Vagina (tissue), 2 donors: ENCODE measurements at places on chromosomes 12 and 14. TPM values are rescaled to one million over a fixed set of nuclear protein-coding genes. Genes with fewer than 3 reads are reported as not detected.

DNA sequence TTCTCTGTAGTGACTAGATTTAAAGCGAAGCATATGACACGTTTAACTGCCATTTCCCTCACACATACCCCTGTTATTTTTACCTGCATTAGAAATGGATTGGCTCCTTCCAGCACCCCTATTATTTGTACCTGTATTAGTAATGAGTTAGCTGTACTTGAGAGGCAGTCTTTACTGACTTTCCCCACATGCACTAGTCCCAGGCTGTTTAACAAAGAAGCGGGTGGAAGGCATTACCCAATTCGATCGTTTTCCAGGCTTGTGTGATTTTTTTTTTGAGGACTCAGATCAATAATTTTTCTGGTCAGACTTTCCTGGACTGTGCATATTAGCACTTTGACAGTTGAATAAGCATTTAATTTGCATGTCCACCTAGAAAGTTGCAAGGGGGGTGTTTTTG, 46.4 kb downstream of the RAD52 start:
- no peaks in the 10 kb centered on the region for H3K27me3 ChIP-seq
- no peak overlapping the region for H3K27ac ChIP-seq
- H3K36me3 ChIP-seq, result no peaks in the 10 kb centered on the region
- no peak overlapping the region for H3K4me3 ChIP-seq
- DNase-seq, result no peak
- no peaks in the 10 kb centered on the region for H3K4me1 ChIP-seq

Gene CFAP54
- 1.7 TPM for total RNA-seq

Gene FAM181A
- total RNA-seq, result not detected

GRCh38 chr12:42868291-42868690, 278.7 kb upstream of the PRICKLE1 start:
- DNase-seq, result no peak
- no peaks in the 10 kb centered on the region for H3K4me1 ChIP-seq
- no peaks in the 10 kb centered on the region for H3K36me3 ChIP-seq
- H3K27ac ChIP-seq, result no peak overlapping the region
- no peak overlapping the region for H3K4me3 ChIP-seq
- no peaks in the 10 kb centered on the region for H3K27me3 ChIP-seq

- no peak for DNase-seq
- H3K4me1 ChIP-seq, result peaks cover 51% of the 10 kb centered on the region
- H3K27me3 ChIP-seq, result no peaks in the 10 kb centered on the region
- no peak overlapping the region for H3K4me3 ChIP-seq
These were observed 1.6 kb downstream of the ERC1 start for GRCh38 chr12:992647-993046.

- H3K27me3 ChIP-seq, result no peaks in the 10 kb centered on the region
- H3K27ac ChIP-seq, result no peak overlapping the region
- DNase-seq, result no peak
- no peak overlapping the region for H3K4me3 ChIP-seq
These were observed 23.2 kb upstream of the BCAT1 start for GRCh38 chr12:24972078-24972477.

DNA sequence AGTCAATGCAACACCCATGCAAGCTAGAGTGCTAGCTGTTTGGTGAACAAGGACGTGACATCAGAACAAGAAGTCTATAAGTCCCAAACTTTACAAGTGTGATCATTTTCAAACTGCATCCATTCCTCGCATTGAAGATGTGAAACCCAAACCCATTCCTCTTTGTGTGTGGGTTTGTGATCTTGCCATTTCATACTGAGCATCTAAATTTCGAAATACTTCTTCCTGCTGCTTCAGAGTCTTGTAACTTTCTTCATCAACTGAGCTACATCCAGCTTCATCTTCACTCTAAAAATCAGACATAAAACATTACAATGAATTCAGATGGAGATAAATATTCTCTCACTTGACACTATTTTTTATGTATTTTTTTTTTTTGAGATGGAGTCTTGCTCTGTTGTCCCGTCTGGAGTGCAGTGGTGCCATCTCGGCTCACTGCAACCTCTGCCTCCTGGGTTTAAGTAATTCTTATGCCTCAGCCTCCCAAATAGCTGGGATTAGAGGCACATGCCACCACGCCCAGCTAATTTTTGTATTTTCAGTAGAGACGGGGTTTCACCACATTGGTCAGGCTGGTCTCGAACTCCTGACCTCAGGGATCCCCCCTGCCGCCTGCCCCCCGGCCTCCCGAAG, 4.8 kb upstream of the ZCCHC8 start:
- H3K27me3 ChIP-seq, result no peaks in the 10 kb centered on the region
- no peak overlapping the region for H3K27ac ChIP-seq
- H3K4me1 ChIP-seq, result peaks cover 6% of the 10 kb centered on the region
- H3K4me3 ChIP-seq, result no peak overlapping the region
- peaks cover 14% of the 10 kb centered on the region for H3K36me3 ChIP-seq
- DNase-seq, result no peak

Gene ZBTB42
- total RNA-seq, result 7.6 TPM

- H3K36me3 ChIP-seq, result no peaks in the 10 kb centered on the region
- no peaks in the 10 kb centered on the region for H3K27me3 ChIP-seq
- H3K27ac ChIP-seq, result no peak overlapping the region
These were observed 1.4 kb upstream of the RNF10 start for GRCh38 chr12:120532701-120533238.

DNA sequence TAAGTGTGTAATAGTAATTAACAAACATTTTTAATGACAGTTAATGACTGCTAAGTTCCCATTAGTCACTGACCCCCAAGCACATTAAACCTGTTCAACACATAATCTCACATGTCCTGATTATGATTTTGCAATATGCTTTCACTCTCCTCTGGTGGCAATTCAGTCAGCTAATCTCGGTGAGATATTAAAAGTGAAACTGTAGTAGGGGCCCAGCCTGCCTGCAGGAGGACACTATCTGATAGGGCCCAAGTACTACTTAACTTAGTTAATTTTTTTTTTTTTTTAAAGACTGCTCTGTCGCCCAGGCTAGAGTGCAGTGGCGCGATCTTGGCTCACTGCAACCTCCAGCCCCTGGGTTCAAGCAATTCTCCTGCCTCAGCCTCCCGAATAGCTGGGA, 48.8 kb downstream of the CIT start:
- no peaks in the 10 kb centered on the region for H3K4me1 ChIP-seq
- no peaks in the 10 kb centered on the region for H3K27me3 ChIP-seq
- H3K27ac ChIP-seq, result no peak overlapping the region
- H3K36me3 ChIP-seq, result no peaks in the 10 kb centered on the region

- peak overlapping the region; percentile 56 for H3K4me3 ChIP-seq
- no peaks in the 10 kb centered on the region for H3K36me3 ChIP-seq
- no peak for DNase-seq
- H3K27ac ChIP-seq, result peak overlapping the region; percentile 15
- H3K27me3 ChIP-seq, result no peaks in the 10 kb centered on the region
- peaks cover 48% of the 10 kb centered on the region for H3K4me1 ChIP-seq
These were observed 1.2 kb downstream of the KIF26A start for GRCh38 chr14:104139460-104140212.

Gene PPP4R3A
- 61.6 TPM for total RNA-seq

Gene C12orf56
- total RNA-seq, result 7.4 TPM

GRCh38 chr14:25090716-25091454, 40.9 kb upstream of the STXBP6 start:
- H3K27ac ChIP-seq, result no peak overlapping the region
- DNase-seq, result no peak
- no peak overlapping the region for H3K4me3 ChIP-seq
- no peaks in the 10 kb centered on the region for H3K27me3 ChIP-seq
- H3K36me3 ChIP-seq, result no peaks in the 10 kb centered on the region
- H3K4me1 ChIP-seq, result no peaks in the 10 kb centered on the region

DNA sequence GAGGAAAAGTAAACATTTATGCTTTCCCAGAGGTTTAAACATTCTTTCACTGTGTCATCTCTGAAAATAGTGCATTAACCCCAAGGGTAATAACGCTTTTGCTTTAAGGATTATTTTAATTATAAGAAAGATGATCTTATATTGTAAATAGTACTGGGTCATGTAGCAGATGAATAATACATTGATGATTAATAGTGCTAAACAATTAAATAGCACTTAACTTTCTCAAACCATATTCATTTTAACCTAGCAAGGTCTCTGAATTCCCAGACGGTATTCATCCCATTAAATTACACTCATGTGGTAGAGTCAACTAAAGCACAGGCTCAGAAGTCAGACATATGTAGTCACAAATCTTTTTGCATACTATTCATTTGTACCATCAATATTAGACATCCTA, 115.6 kb upstream of the FAR2 start:
- no peaks in the 10 kb centered on the region for H3K36me3 ChIP-seq
- peak overlapping the region; percentile 45 for H3K27ac ChIP-seq
- no peaks in the 10 kb centered on the region for H3K27me3 ChIP-seq
- no peak for DNase-seq
- H3K4me3 ChIP-seq, result no peak overlapping the region
- H3K4me1 ChIP-seq, result no peaks in the 10 kb centered on the region

GRCh38 chr12:58364389-58365086, 423.2 kb downstream of the ATP23 start:
- H3K27me3 ChIP-seq, result no peaks in the 10 kb centered on the region
- no peaks in the 10 kb centered on the region for H3K36me3 ChIP-seq
- H3K4me1 ChIP-seq, result peaks cover 10% of the 10 kb centered on the region
- DNase-seq, result no peak
- H3K4me3 ChIP-seq, result no peak overlapping the region

GRCh38 chr14:64786296-64787149, 82.3 kb downstream of the PLEKHG3 start:
- no peak for DNase-seq
- H3K4me3 ChIP-seq, result no peak overlapping the region
- no peaks in the 10 kb centered on the region for H3K27me3 ChIP-seq
- no peaks in the 10 kb centered on the region for H3K36me3 ChIP-seq

DNA sequence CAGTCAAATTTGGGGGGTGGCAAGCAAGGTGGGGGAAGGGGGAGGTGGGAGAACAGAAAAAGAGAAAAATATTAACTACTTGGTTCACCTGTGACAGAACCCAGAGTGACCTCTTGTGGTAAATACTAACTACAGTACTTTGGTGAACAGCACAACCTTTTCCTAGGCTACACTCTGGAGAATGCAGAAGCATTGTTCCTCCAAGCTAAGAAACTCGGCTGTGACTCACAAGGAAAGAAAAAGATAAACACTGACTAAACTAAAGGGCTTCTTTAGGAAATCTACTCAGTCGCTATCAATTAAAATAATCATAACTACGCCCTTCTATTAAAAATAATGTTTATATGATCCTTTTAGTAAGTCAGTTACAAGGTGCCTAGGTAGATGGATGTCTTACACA, 5.4 kb downstream of the KCNH5 start:
- no peaks in the 10 kb centered on the region for H3K36me3 ChIP-seq
- no peak overlapping the region for H3K27ac ChIP-seq
- no peak for DNase-seq
- H3K4me1 ChIP-seq, result peaks cover 1% of the 10 kb centered on the region

- H3K4me3 ChIP-seq, result no peak overlapping the region
- H3K27me3 ChIP-seq, result no peaks in the 10 kb centered on the region
- peaks cover 15% of the 10 kb centered on the region for H3K36me3 ChIP-seq
These were observed 5.3 kb downstream of the TRMT5 start for GRCh38 chr14:60975551-60975950.

DNA sequence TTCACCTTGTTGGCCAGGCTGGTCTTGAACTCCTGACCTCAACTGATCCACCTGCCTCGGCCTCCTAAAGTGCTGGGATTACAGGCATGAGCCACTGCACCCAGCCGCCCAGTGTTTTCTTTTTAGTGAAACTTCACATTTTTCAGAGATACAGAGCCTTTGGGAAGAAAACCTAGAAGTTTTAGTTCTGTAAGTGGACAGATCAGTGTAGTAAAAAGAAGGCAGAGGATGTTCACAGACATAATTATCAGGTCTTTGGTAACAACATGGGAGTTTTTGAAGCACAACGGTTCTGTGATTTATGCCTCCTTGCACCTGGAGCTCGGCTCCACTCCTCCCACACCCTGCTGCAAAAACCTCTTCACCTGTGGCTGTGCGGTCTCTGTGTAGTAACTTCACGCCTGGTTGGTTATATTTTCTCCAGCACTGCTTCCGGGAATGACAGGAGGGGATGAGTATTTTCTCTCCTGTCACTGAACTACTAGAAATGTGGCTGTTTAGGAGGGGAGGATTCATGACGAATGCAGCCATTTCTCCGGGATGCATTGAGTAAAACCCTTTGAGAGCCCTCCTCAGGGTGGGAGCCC, 67.0 kb downstream of the ARF6 start:
- no peak overlapping the region for H3K4me3 ChIP-seq
- H3K36me3 ChIP-seq, result no peaks in the 10 kb centered on the region
- H3K4me1 ChIP-seq, result peaks cover 12% of the 10 kb centered on the region
- DNase-seq, result no peak
- no peaks in the 10 kb centered on the region for H3K27me3 ChIP-seq
- H3K27ac ChIP-seq, result no peak overlapping the region

DNA sequence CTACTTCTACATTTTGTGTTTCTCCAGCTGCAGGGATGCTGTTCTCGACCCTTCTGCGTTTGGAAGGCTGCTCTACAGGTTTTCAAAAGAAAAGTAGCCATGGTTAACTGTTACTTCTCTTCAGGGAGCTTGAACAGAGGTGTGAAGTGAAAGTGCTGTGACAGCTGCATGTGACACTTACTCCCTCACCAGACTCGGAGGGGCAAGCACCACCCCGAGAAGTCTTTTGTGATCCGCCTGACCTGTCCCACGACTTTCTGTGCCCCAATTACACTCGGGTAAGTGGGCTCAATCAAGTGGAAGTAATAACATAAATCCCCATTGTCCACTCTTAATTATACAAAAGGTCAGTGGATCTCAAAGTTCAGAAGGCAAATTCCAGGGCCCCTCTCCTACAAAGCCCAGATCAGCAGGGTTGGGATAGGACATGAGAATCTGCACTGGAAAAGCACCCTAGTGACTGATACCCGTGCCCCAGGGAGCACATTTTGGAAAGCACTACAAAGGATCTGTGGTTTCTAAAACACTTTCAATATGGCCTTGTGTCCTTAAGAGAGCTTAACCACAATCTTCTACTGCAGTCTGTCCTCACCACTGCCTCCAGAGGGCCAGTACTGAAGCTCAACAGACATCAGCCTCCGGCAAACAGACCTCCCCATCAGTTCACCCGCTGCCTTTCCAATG, 11.5 kb downstream of the FICD start:
- H3K27ac ChIP-seq, result no peak overlapping the region
- H3K36me3 ChIP-seq, result no peaks in the 10 kb centered on the region
- no peaks in the 10 kb centered on the region for H3K4me1 ChIP-seq
- no peak for DNase-seq
- no peak overlapping the region for H3K4me3 ChIP-seq
- no peaks in the 10 kb centered on the region for H3K27me3 ChIP-seq

- no peaks in the 10 kb centered on the region for H3K27me3 ChIP-seq
- no peak overlapping the region for H3K4me3 ChIP-seq
- no peak overlapping the region for H3K27ac ChIP-seq
- H3K36me3 ChIP-seq, result no peaks in the 10 kb centered on the region
- no peaks in the 10 kb centered on the region for H3K4me1 ChIP-seq
- no peak for DNase-seq
These were observed 118.8 kb downstream of the SLC6A15 start for GRCh38 chr12:84793558-84794367.

GRCh38 chr12:121970581-121971300, 50.9 kb upstream of the BCL7A start:
- H3K27ac ChIP-seq, result no peak overlapping the region
- no peaks in the 10 kb centered on the region for H3K27me3 ChIP-seq
- no peak for DNase-seq

- peak overlapping the region; percentile 75 for H3K4me3 ChIP-seq
- H3K27me3 ChIP-seq, result no peaks in the 10 kb centered on the region
- H3K27ac ChIP-seq, result peak overlapping the region; percentile 89
- DNase-seq, result no peak
- peaks cover 43% of the 10 kb centered on the region for H3K4me1 ChIP-seq
These were observed 550 bp upstream of the RESF1 start for GRCh38 chr12:31958569-31959160.

Gene TAS2R30
- total RNA-seq, result 15.7 TPM
